ENCODE measurements at places on chromosomes 12 and 14.

DNA sequence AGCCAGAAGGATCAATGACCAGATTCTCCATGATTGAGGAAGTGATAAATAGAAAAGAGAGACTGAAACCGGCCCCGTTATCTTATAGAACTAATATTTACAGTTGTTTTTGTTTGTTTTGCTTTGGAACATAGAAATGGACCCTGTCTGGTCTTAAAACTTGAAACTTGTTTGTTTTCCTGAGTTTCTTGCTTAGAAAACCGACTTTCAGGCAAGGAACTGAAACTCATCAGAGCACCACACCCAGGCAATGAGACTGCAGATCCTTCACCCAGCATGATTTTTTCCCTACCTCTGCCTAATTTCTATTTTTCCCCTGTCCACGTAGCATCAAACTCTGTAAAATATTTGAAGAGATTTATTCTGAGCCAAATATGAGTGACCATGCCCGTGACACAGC lies 10.6 kb upstream of the CLEC12A start:
- no peak for DNase-seq

- no peak for DNase-seq
Observed at GRCh38 chr12:85363382-85364190, 83.6 kb downstream of the ALX1 start.

DNA sequence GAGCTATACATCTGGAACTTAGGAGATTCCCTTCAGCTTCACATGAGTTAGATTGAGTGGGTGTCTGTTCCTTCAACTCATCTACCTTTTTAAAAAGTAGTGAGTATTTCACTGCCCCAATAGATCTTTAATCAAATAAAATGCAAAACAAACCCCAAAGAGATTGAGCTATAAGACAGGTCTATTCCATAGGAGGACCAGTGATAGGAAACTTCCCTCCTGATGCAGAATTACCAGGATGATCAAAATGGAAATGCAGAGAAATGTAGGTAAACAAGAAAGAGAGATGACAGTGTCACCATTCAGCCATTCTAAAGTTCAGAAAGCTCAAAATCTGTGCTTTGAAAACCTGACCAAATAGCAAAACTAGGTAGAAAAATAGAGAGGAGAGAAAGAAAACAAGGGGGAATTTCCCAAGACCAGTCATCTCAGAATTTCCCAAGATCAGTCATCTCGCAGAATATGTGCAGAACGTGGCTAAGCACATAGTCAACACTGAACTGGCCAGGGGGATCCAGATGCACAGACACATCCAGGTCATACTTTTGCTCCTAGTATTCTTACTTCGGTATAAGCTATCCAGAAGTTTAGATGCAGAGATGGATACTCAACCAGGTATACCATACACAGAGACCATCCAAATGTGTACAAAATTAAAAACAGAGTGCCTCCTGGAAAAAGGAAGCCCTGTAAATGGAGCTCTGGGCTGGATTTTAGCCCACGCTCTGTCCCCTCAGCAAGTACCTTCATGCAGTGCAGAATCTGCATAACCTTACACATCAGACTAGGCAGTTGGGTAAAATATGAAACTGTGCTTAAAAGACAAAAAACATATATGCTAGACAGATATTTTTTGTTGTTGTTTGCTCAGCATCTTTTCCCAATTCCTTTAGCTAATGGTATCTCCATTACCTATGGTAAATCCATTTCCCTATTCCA lies 27.4 kb downstream of the SLC41A2 start:
- DNase-seq = no peak

DNA sequence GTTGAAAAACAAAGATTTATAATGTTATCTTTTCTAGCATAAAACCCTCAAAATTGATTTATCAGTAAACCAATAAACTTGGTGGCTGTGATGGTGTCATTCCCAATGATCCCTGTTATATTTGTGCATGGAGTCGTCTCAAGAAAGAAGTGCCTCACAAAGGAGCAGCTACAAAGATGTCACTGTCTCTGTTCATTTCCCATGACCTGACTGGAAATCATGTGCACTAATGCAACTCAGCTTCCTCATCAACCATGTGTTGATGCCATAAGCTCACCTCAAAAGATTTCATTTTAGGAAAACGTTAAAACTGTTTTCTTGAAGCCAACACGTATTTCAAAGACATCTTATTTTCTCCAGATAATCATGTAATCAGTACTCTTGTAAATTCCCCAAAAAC lies 28.8 kb downstream of the CLEC1A start:
- no peak for DNase-seq

- DNase-seq = no peak
Observed at GRCh38 chr14:36751920-36752319, 90.3 kb downstream of the PAX9 start.

DNA sequence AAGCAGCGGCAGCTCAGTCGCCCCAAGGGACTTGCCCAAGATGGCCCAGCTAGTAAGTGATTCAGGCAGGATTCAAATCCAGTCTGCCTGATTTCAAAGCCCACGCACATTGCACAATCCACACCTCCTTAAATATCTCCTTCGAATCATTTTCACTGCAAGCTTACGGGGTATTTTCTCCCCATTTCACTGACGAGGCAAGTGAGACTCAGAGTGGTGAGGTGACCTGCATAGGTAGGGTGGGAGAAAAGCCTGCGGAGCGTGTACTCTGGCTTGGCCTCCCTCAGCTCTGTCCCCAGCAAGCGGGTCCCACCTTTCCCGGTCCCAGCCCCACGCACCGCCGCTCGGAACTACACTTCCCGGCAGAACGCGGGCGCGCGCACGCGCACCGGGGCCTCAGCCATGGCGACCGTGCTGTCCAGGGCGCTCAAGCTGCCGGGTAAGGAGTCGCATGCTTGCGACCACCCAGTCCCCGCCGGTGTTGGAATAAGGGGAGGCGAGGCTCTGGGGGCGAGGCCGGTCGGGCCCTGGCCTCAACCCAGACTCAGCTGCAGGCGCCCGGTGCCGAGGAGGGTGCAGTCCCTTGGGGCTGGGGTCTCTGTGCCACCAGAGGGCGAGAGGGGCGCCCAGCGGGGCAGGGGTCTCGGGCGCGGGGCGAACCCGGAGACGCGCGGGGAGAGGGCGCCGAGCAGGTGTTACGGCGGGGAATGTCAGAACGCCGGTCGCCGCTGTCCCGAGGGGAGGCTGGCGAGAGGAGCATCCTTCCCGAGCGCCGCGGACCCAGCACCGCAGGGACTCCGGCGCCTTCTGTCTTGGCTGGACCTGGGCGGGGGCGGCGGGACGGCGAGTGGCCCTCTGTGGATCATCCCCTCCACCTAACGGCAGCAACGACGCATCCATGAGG lies at the start of gene FAM234B:
Gene FAM234B, plus strand, starts transcription at position 380 of the 904 bp plus-strand sequence. Its CDS starts 23 bp downstream, at position 403.
- DNase-seq = peak; percentile 55

Data from amygdala (tissue), 56 donors.